ENCODE measurements at places on chromosomes 2 and 18. TPM values are rescaled to one million over a fixed set of nuclear protein-coding genes. Genes with fewer than 3 reads are reported as not detected.
A peak's percentile ranks its signal among the peaks of the same experiment; 100 is the strongest.

DNA sequence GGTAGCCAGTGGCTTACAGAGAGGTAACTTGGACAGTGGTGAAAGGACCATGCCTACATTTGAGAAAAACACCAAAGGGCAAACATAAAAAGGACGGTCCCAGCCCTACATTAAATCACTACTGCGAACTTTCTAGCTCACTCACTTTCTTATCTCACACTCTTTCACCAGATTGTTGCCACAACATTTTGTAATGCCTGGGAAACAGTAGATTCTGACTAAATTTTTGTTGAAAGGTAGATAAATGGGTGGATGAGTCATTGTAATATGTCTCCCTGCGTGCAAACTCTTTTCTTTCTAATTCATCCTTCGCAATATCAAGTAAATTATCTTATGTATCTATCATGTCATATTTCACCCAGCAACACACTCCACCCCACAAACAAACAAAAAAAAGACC lies 192.2 kb downstream of the IRS1 start:
- no peak for DNase-seq

- DNase-seq: no peak
Observed at GRCh38 chr2:10980886-10981425, 69.2 kb downstream of the KCNF1 start.

DUSP11 gene
- total RNA-seq: 17.7 TPM

DNA sequence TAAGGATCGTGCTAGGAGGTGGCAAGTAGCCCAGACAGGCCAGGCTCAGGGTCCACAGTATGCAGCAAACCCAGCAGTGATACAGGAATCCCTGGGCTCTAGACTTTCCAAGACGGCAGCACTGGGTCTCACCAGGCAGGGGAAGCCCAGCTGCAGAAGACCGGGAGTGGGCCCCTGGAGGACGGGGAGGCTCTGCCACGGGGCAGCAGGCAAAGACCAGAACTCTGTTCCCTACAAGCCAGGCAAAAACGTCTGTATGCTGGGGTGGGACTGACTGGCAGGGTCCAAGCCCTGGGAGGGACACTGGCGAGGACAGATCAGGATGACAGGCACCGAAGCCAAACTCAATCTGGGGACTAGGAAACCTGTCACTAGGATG lies 98.9 kb upstream of the SEC11C start:
- DNase-seq: no peak

GRCh38 chr2:198327526-198327925 lies 523.1 kb downstream of the PLCL1 start:
- no peak for DNase-seq

DNA sequence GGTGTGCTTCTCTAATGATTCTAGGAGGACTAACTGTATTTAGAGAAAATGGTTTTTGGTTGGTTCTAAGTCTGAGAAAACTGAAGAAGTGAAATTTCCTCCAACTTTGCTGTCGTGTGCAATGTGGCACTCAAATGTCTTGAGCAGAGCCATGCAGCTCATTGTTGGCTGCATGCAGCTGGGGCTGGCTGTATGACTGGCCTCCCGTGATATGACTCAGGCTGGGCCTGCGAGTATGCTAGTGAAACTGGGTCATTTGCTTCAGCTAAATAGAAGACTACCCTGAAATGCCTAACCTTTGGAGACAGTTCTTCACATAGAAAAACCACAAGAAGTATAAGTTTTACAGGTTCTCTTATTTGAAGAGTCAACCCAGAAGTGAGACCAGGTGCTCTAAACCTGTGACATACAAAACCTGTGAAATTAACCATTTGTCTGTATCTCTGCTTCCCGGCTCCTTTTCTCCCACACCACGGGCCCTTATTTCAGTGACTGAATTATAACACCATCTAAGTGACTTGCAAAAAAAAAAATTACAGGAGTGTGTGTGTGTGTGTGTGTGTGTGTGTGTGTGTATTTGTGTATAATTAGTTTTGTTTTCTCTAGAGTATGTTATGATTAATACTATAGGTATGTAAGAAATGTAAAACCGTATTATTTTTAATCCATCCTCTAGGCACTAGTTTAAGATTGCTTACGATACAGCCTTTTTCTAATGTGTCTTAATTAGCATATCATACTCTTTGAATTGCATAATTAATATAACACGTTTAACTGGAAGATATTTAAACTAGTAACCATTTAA lies 15.9 kb downstream of the POLI start:
- DNase-seq: no peak

DNA sequence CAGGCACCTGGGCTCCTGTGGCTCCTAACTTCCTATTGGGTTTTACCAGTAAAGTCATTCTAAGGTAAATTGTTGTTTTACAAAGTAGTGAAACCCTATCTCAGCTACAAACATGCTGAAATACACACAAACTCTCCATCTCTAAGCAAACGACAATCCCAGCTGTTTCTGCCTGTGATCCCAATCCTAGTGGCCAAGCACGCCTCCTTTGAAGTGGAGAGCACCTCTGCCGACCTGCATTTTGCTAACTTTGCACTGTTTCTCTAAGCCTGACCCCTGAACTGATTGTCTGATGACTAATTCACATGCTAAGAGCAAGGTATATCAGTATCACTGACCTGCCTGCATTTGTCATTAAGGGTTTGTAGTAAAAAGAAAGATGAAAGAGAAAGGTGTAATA lies 124.3 kb downstream of the PAX3 start:
- no peak for DNase-seq

DNA sequence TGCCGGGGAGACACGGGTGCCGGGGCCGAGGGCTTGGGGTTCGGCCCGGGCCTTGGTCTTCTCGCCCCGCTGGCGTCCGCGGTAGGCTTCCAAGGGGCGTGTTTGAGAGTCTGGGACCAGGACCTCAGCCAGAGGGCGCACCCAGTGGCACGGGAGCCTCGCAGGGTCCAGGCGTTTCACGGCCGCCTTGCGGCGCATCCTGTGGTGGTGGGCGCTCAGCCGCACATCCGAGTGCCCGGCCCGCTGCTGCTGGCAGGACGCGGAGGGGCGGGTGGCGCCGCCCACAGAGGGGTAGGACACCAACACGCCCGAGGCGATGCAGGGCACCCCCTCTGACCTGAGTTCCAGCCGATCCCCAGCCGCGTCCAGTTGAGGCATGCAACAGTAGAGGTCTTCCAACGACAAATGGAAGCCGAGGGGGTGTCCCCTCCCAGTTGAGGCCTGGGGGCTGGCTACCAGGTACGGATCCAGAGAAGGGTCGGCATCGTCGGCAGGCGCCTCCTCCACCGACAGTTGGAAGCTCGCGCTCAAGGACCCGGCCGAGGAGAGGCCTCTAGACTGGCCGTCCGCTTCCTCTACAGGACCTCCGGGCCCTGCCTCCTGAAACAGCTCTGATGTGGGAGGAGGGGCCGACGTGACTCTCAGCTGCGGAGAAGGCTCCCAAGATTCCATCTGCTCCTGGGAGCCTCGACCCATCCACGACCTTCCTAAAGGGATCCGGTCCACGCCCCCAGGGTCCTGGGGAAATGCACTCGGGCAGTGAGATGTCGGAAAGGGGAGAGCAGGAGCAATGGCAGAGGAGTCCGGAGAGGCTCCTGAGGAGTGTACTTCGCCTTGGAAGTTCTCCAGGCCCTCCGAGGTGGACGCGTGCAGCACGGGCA lies 6.3 kb downstream of the C2orf81 start:
- peak; percentile 89 for DNase-seq

GRCh38 chr2:134347756-134348155 lies 93.9 kb downstream of the MGAT5 start:
- no peak for DNase-seq

SLC25A52 gene
- total RNA-seq: not detected

GRCh38 chr2:239121600-239122012 lies 273.7 kb downstream of the TWIST2 start:
- DNase-seq: peak; percentile 72

- DNase-seq: no peak
Observed at GRCh38 chr2:9941196-9941995, 10.1 kb upstream of the GRHL1 start.

GRCh38 chr2:129428086-129428660 lies 551.3 kb upstream of the RAB6C start:
- DNase-seq: no peak

- DNase-seq: no peak
Observed at GRCh38 chr2:40558761-40559160, 106.9 kb upstream of the SLC8A1 start.

- no peak for DNase-seq
Observed at GRCh38 chr18:49015886-49016647, 65.3 kb upstream of the SMAD7 start.

- DNase-seq: no peak
Observed at GRCh38 chr2:37858400-37858711, 66.7 kb upstream of the RMDN2 start.

- peak; percentile 94 for DNase-seq
Observed at GRCh38 chr2:177264693-177265587, at the start of gene NFE2L2. NFE2L2 (minus strand) TSS chr2:177264727; CDS start chr2:177264576, 151 bp downstream.

DNA sequence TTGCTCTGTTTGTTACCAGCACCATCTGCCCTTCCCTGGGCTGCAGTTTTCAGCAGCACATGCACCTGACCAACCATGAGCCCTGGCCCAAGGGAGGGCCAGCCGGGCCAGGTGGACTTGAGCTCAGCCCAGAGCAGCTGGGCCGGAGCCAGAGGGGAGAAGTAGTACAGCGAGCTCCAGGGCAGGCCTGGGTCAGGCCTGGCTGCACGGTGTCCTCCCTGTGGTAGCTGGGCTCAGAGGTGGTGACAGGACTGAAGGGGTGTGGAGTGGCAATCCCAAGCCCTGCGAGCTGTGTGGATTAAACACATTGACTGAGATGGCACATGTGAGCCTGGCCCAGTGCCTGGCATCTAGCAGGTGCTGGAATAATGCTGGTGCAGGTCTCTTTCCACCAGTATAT lies 222.2 kb downstream of the GLI2 start:
- no peak for DNase-seq

GRCh38 chr2:182058056-182058455 lies 72.4 kb downstream of the PPP1R1C start:
- no peak for DNase-seq

LRRTM4 gene
- not detected for total RNA-seq

GRCh38 chr2:205722283-205722918 lies 40.1 kb downstream of the NRP2 start:
- no peak for DNase-seq

ATP6V1B1 gene
- total RNA-seq: 4.3 TPM

DNA sequence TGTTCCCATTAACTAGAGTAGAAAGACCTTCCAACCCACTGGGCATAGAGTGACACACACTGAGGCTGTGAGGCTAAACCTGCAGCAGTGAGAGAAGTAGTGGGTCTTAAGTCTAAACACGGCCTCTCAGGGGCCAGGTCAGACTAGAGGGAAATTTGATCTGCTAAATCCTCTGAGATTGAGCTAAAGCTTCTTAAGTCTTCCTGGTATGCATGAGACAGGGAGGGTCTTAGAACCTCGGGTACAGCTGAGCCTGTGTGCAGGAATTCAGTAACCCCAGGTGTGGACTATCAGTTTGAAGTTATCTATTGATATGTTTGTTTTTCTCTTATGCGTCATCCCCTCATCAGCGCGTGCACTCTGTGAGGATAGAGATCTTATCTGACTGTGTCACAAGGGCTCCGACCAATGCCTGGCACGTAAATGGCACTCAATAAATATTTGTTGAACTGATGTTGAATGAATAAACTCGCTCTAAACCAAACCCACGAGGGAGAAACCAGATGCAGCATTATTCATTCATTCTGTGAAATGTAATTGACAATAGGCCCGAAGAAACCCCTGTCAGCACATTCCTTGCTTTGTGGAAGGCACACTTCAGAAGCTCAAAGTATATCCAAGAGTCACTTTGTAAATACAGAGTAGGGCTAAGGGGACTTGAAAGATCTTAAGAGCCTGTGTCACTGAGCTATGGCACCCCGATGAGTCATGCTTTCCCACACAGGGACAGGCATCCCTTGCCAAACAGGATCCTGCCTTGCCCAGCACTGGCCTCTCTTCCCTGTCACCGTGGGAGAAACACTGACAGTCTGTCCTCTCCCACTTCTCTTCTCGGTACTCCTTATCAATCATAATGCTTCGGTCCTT lies 21.7 kb upstream of the RAB10 start:
- DNase-seq: no peak

- DNase-seq: no peak
Observed at GRCh38 chr2:179005976-179006375, 44.0 kb downstream of the CCDC141 start.

GRCh38 chr2:223538920-223539440 lies 63.2 kb downstream of the SCG2 start:
- DNase-seq: no peak

TEKT4 gene
- 2.1 TPM for total RNA-seq

DNA sequence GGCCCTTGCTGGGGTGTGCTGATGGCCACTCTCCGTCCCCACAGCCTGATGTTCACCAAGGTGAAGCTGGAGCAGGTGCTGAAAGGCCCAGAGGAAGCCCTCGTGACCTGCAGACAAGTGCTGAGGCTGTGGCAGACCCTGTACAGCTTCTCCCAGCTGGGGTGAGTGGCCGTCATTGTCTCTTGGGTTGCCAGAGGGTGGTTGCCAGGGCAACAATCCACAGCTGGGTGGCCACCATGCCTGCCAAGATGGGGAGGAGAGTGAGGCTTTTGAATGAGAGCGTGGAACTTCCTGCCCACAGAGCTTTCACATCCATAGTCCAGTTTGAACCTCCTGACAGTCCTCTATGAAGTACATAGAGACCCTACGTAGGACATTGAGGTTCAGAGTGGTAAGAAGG lies 108.8 kb downstream of the STPG4 start:
- no peak for DNase-seq

GRCh38 chr2:15092181-15092580 lies 459.7 kb downstream of the LRATD1 start:
- DNase-seq: no peak

SUPT7L gene
- 28.9 TPM for total RNA-seq

DNA sequence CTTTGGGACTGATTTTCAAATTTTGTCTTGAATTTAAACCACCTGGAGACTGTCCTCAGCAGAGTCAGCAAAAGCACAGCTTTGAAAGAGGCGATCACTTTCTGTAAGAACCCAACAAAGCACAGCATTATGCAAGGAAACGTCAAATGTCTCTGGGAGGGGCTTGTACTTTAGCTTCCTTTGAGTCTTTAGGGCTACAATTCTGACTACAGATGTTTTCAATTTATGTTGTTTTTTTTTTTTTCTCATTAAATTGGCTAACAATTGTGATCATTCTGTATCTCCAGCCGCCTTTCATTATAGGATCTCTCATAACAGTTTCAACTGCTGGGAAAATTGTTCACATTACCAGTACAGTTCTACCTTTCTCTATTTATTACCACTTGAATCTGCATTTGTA lies 48.3 kb downstream of the COL3A1 start:
- no peak for DNase-seq

GRCh38 chr2:98577313-98577712 lies 31.0 kb downstream of the COA5 start:
- DNase-seq: no peak

- no peak for DNase-seq
Observed at GRCh38 chr2:173843526-173843925, 121.6 kb downstream of the SP3 start.

ITGA4 gene
- 13.9 TPM for total RNA-seq

PCARE gene
- 0.43 TPM for total RNA-seq

GRCh38 chr2:43086451-43087221 lies 139.8 kb downstream of the ZFP36L2 start:
- DNase-seq: peak; percentile 37

- no peak for DNase-seq
Observed at GRCh38 chr2:59737299-59737698, 816.2 kb downstream of the BCL11A start.

HRH4 gene
- 0.10 TPM for total RNA-seq

All from upper lobe of left lung (tissue), 6 donors.